Stimulated activated CD8-positive, alpha-beta memory T cell treated with anti-CD3 and anti-CD28 coated beads, Interleukin-7, amount 100 ng/mL, for 48 hours (primary cell): ENCODE measurements at places on chromosomes 13 and 19.

DNA sequence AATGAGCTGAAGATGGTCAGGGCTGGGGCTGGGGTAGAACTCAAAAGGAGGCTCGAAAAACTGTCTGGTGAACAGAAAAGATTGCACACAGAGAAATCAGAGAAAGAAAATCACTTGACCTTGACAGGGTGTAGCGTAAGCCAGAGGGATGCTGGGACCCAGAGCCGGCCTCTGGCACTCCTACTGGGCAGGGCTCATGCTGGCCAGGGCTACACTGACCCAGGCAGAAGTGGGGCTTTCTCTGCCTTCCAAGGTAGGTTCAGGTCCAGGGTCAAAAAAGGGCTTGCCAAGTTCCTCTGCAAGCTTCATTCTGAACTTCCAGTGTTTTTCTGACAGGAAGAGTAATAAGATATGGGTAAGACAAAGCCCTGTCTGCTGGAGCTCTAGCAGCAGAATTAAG, 56.2 kb downstream of the LATS2 start:
- DNase-seq: no peak

DNA sequence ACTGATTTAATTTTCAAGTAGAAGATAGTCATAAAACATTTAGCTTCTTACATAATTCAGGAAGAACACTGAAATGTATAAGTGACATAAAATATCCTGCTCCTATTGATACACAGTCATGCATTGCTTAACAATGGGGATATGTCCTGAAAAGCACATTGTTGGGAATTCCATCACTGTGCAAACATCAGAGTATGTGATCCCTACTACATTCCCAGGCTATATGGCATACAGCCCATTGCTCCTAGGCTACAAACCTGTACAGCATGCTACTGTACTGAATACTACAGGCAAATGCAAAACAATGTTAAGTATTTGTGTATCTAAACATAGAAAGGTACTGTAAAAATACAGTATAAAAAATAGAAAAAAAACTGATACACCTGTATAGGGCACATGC, 723.9 kb upstream of the ARGLU1 start:
- no peak for DNase-seq

GRCh38 chr13:79423340-79423739, 17.3 kb upstream of the RBM26 start:
- no peak for DNase-seq

- DNase-seq: peak; percentile 51
Measured at GRCh38 chr19:48249502-48250014, 6.2 kb downstream of the CARD8 start.

- no peak for DNase-seq
Measured at GRCh38 chr19:38726284-38726673, 18.0 kb downstream of the CAPN12 start.
